ENCODE measurements at places on chromosomes 5 and 9.

DNA sequence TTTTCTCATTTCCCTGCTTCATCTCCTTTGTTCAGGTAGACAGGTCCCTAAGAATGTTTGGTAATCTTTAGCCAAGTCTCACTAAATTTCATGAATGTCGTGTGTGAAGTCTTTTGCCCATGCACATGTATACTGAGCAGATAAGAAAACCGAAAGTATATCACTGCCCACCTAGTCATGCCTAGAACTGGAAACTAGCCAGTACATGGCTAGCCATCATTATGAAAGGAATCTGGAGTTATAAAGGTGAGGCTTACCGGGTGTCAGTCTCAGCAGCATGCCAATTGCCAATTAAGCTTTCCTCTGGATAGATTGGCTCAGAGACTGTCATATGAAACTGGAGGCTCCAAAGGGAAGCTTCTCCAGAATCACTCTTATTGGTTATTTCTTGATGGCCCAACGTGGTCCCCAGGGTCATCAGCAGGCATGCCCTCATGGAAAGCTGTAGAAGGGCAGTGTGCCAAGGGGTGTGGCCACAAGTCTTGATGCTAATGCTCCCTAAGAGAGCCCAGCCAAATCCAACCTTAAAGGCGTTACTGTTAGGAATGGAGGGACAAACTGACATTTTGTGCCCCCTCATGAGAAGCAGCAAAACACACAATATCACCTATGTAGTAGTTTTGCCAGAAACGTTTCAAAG, 307.3 kb upstream of the PIK3R1 start:
- DNase-seq: no peak

DNA sequence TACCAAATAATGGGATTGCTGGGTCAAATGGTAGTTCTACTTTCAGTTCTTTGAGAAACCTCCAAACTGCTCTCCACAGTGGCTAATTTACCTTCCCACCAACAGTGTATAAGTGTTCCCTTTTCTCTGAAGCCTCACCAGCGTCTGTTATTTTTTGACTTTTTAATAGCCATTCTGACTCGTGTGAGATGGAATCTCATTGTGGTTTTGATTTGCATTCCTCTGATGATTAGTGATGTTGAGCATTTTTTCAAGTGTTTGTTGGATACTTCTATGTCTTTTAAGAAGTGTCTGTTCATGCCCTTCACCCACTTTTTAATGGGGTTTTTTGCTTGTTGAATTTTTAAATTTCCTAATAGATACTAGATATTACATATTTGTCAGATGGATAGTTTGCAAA, 28.4 kb upstream of the SUSD1 start:
- DNase-seq: no peak

DNA sequence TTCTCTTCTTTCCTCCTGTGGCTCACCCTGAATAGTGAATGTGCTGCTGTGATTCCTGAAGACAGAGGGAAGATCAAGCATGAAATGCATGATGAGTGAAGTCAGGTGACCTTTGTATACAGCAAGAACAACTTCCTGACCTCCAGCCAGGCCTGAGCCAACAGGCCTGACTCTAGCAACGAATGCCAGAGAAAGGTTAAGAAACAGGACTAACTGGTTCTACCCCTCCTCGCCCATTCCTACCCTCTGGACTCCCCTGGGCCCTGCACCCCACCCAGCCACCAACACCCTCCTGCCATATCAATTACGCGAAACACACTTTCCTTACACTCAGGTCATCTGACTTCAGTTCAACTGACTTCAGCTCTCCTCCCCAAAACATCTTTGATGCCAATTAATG, 4.9 kb downstream of the SUSD1 start:
- DNase-seq: no peak

GRCh38 chr9:87343816-87344430, 153.7 kb upstream of the DAPK1 start:
- no peak for DNase-seq

- DNase-seq: no peak
Measured at GRCh38 chr5:131538177-131538593, 96.8 kb downstream of the RAPGEF6 start.

DNA sequence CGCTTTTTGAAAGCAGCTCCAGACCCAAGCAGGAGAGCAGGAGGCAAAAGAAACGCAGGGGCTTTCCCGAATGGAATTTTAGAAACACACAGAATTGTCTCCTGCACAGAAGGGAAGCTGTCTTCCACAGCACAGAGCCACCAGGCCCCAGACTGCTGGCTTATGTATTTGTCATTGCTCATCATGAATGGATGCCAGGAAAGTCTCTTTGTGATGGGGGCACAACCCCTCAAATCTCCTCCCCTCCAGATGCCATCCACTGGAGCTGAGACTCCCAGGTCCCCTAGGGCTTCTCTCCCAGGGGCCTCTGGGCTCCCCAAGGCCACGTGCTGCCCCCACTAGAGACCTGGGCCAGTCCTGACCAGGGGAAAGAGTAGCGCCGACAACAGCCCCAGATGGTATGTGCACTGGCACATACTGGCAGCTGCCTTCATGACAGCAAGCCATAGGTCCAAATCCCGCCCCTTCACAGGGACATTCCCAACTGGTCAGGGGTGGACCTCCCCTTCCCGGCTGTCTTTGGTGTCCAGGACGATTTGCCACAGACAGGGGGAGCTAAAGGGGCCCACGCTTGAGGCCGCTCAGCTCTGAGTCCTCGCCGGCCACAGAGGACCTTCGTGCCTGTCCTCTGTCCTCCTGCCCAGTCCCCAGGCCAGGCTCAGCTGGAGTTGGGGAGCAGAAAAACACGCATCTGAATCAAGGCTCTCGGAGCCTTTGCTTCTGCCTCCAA, 127.8 kb downstream of the KCNIP1 start:
- DNase-seq: no peak

DNA sequence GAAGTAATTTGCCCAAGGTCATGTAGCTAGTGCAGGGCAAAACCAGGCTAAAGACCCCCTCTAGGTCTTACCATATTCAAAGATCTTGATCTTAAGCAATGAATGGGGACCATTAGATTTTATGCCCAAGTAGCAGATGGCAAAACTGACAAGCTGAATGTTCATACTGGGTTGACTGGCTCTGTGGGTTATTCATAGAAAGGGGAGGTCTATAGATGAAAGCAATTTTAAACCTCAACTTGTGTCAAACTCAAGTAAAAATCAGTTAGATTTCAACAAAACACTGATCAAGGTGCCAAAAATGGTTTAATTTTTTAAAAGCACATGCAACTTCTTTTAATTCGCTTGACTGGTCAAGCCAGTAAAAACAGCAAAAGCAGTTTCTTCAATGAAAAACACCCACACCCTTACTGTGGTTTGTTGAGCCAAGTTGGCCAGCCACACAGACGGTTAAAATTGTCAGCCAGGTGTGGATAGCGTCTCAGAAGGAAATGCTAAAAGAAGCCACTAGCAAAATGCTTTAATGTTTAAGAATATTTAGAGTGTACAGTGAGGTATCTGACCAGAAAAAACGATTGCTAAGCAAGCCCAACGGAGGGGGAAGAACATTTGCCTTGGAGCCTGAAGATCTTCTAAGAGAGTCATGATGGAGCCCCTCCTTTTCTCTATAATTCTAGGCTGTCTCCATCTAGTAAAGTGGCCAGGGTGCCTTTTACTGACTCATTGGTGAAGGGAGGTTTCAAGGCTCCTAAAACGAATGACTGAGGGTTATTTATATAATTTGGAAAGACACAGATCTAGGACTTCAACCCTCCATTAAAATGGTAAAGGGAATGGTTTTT, 539.6 kb upstream of the CLINT1 start:
- DNase-seq: no peak

DNA sequence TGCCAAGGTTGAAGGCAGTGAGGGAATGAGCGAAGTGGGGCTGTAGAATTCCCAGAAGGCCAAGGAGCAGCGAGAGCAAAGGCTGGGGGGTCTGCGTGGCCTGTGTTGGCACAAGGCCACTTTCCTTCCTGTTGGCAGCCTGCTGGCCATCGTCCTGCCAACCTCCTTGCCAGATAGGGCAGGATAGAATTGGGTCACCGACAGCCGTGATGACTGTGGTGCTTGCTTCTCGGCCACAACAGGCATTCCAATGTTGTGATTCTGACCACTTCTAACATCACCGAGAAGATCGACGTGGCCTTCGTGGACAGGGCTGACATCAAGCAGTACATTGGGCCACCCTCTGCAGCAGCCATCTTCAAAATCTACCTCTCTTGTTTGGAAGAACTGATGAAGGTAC, 18.9 kb downstream of the TRIP13 start:
- DNase-seq: no peak

DNA sequence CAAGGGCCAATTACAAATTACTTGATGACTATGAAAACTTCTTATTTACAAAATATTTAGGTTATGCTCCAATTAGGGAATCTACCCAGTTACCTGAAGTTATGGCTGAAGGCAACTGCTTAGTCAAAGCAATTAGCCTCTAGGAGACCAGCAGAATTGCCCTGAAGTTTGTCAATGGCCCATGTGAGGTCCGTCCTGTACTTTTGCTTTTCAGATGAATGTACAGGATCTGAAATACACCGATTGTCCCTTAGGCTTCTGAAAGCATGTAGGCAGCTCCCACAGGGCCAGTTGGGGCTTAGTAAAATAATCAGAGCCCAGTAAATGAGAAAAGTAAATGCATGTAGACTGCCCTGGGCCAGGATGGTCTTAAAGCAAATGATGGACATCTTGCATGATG, 93.3 kb downstream of the DAPK1 start:
- DNase-seq: no peak

DNA sequence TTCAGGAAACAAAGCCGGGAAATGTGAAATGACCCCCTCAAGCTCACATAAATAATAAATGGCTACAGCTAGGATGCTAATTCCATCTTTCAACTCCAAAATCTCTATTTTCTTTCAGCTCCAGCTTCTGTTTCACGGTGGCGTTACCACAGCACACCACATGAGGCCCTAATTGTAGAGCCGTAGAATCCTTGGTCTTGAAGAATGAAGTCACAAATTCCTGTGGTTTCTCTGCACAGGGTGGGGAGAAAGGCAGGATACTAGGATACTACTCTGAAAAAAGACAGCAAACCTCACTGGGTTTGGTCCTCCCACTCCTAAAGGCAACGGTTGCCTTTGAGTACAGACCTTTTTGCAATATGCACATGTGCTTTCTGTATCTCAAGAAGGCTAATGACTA, 13.9 kb upstream of the RARS1 start:
- DNase-seq: no peak

DNA sequence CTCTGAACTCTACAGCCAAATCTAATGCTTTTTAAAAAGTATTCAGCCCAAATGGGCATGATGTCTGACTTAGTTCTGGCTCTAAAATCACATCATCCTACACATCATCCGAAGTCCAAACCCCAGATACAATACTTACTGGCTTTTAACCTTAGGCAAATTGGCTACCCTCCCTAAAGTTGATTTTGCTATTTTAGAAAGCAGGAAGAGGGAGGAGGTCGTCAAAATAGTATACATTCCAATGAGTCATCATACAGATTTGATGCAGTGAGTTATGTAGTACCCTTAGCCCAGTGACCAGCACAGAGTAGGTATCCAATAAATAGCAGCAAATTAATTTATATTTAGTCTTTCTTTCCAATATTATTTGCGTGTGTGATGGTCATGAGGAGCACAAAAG, 582.0 kb upstream of the TUSC1 start:
- DNase-seq: no peak

- DNase-seq: no peak
Measured at GRCh38 chr9:101601904-101602765, 7.4 kb upstream of the PPP3R2 start.

- DNase-seq: no peak
Measured at GRCh38 chr9:21549890-21550289, 67.8 kb upstream of the IFNE start.

DNA sequence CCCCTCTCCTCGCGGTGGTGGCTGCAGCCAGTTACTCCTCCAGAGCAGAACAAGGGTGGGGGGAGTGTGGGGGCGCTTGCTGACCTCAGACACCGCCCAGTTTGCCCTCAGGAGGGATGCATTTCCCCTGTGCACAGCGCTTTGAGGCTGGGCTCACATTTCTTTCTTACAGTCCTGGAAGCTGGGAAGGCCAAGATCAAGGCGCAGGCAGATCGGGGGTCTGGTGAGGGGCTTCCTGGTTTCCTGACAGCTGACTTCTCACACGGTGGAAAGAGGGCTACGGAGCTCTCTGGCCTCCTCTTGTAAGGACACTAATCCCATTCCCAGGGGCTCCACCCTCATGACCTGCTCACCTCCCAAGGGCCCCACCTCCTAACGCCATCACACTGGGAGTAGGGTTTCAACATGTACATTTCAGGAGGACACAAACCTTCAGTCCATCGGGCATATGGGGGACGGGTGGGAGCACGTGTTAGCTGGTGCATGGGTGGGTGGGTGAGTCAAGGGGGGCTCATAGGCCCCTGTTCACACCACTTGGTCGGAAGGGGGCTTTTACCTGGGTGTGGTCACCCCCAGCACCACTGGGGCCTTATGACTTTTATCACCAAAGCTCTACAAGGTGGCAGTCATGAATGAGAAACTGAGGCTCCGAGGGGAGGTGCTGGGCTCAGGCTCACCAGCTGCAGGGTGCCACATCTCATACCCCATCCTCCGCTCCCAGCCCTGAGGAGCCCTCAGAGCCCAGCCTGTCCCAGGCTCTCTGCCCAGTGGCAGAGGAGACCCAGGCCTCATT, 7.7 kb upstream of the SCGB3A1 start:
- no peak for DNase-seq

- no peak for DNase-seq
Measured at GRCh38 chr5:115194676-115195075, 25.0 kb upstream of the TRIM36 start.

DNA sequence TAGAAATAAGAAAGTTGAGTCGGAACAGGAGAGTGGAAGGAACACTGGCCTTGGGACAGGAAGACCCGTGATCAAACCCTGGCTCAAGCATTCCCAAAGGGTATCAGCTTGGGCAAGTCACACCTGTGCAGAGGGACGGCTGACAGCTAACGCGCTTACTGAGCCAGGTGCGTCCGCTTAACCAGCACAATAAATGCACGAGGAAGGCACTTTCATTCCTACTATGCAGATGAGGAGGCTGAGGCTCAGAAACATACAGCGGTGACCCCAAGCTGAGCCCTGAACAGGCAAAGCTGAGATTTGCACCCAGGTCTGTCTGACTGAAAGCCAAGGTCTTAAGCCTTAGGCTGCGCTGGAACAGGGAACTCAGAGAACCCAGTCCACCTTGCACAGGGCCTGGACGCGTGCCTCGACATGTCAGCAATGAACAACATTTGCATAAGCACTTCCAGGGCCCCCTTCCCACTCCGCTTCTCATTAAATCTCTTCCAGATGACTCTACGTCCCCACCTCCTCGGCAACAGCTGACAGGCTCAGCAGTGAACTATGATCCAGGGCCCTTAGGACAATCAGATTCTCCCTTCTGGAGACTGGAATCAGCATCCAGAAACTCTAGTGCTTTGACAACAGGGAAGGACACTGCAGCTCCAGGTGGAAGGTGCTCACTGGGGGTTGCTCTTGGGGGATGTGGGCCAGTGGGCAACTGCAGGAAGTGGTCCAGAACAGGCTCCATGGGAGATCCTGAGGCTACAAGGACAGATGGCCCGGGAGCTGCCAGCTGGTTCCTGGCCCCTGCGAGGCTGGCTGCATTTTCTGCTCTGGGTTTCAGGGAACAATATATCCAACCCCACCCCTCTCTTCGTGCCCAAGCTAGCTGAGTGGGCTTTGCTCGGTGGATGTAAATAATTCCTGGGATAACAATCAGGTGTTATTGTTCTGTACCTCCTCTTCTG, 35.2 kb downstream of the SH3PXD2B start:
- DNase-seq: no peak

GRCh38 chr5:151093476-151093889, 12.6 kb upstream of the TNIP1 start:
- no peak for DNase-seq
